ENCODE measurements at places on chromosomes 1 and 21. TPM values are rescaled to one million over a fixed set of nuclear protein-coding genes. Genes with fewer than 3 reads are reported as not detected.

LAPTM5 gene
- 12.5 TPM for polyA plus RNA-seq

CFAP141 gene
- polyA plus RNA-seq, result not detected

ICOSLG gene
- 0.87 TPM for polyA plus RNA-seq

C1QB gene
- polyA plus RNA-seq, result 15.1 TPM

RGS1 gene
- 2.5 TPM for polyA plus RNA-seq

NUP210L gene
- polyA plus RNA-seq, result 0.02 TPM

TRIM46 gene
- polyA plus RNA-seq, result 4.1 TPM

ENAH gene
- 17.1 TPM for polyA plus RNA-seq

AMPD1 gene
- not detected for polyA plus RNA-seq

ACBD6 gene
- 25.1 TPM for polyA plus RNA-seq

USP33 gene
- polyA plus RNA-seq, result 21.3 TPM

TMEM54 gene
- polyA plus RNA-seq, result 39.5 TPM

ANXA9 gene
- polyA plus RNA-seq, result 30.7 TPM

TTC4 gene
- polyA plus RNA-seq, result 14.4 TPM

S100A16 gene
- 31.1 TPM for polyA plus RNA-seq

LYPD8 gene
- not detected for polyA plus RNA-seq

MEAF6 gene
- polyA plus RNA-seq, result 32.7 TPM

GMEB1 gene
- polyA plus RNA-seq, result 2.2 TPM

SRM gene
- polyA plus RNA-seq, result 116 TPM

ASCL5 gene
- 0.72 TPM for polyA plus RNA-seq

LCE2A gene
- not detected for polyA plus RNA-seq

CD1B gene
- not detected for polyA plus RNA-seq

BLACAT1 gene
- polyA plus RNA-seq, result not detected

NPHS2 gene
- polyA plus RNA-seq, result not detected

ADORA1 gene
- 14.8 TPM for polyA plus RNA-seq

AADACL4 gene
- polyA plus RNA-seq, result not detected

DIO1 gene
- polyA plus RNA-seq, result not detected

FCAMR gene
- polyA plus RNA-seq, result not detected

SLC25A33 gene
- polyA plus RNA-seq, result 1.5 TPM

KCNE2 gene
- polyA plus RNA-seq, result not detected

ABCG1 gene
- 3.4 TPM for polyA plus RNA-seq

THEM5 gene
- not detected for polyA plus RNA-seq

FMO2 gene
- polyA plus RNA-seq, result 7.6 TPM

TNFRSF14 gene
- 124 TPM for polyA plus RNA-seq
